GM13977 (cell line): ENCODE measurements at places on chromosomes 3 and 15.

DNA sequence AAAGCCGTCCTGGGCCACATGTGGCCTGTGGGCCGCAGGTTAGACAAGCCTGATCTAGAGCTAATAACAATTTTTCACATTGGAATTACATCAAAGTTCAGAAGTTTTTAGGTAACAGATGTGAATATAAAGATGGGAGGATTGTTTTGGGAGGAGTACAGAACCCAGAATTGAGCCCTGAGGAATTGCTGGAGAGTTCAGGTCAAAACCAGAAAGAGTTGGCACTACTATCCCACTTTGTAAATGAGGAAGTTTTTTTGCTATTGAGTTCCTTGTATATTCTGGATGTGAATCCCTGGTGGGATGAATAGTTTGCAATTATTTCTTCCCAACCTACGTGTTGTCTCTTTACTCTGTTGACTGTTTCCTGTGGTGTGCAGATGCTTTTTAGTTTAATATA is 109.5 kb upstream of the LIPC start:
- no peak for DNase-seq

DNA sequence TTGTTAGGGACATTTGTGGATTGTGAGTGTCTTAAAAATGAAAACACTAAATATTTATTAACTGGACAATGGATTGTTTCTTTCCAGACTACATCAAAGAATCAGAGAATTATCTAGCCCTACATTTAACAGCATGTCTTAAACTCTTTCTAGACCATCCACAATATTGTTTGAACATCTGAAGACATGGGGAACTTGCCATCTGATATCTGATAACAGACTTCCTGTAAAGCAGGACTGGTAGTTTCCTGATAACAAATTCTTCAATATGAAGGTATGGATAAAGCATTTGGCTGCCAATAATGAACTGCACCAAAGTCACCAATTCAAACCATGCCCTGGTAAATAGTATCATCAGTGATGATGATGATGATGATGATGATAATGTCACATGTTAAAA is 26.2 kb upstream of the HACD2 start:
- no peak for DNase-seq

GRCh38 chr3:79872483-79872882 is 104.7 kb upstream of the ROBO1 start:
- DNase-seq = no peak

GRCh38 chr3:125151916-125152315 is 60.6 kb downstream of the SLC12A8 start:
- no peak for DNase-seq

DNA sequence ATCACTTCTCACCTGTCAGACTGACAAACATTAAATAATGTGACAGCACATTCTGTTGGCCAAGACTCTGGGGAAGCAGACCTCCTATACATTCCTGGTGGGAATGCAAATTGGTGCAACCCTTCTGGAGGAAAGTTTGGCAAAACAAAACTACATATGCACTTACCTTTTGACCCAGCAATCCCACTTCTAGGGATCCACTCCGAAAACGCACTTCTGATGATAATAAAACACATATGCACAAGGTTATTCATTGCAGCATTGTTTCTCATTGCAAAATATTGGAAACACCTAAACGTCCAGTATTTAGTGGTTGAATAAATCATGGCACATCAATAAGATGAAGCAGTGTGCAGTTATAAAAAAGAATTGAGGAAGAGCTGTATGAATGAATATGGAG is 145.5 kb upstream of the ABHD17C start:
- DNase-seq = no peak

DNA sequence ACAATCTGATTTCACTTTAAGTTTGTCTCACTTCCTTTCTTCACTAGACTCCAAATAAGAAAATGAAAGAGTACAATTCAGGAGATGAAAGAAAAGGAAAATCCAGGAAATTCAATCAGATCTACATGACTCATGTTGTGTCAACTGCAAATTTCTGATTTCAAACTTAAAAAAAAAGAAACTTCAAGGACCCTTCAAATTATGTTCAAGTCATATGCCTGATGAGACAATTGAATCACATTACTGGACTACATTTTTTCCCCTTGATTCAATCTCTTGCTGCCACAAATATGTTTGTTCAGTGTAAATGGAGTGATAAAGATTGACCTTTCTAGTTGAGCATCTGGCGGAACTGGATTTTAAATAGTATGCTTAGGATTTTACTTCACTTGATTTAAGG is 37.4 kb downstream of the FRMD5 start:
- DNase-seq = no peak

GRCh38 chr15:71237456-71238188 is 122.4 kb downstream of the THSD4 start:
- no peak for DNase-seq

- peak; percentile 51 for DNase-seq
Measured at GRCh38 chr15:71118881-71119632, 3.8 kb downstream of the THSD4 start.

DNA sequence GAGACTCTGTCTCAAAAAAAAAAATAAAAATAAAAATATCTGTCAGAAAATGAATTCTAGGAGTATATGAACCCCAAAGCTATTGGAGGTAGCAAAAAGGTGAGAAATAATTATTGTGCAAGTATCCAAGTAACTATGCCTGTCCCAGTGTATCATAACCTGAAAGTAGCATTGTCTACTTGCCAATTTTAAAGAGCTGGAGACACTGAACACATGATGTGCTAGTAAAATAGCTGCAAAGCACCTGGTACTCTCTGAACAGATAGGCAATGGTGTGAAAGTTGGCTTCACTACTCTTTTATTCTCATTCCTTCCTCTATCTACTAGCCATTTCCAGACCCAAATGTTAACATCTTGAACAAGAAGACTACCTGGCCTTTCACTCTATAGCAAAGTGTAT is 208.9 kb downstream of the FOXP1 start:
- DNase-seq = no peak

- DNase-seq = no peak
Measured at GRCh38 chr15:60226924-60227323, 170.9 kb downstream of the ANXA2 start.
